ACHN (cell line): ENCODE measurements at places on chromosomes 3 and 15.
A peak's percentile ranks its signal among the peaks of the same experiment; 100 is the strongest.

- no peak for DNase-seq
Measured at GRCh38 chr3:126964950-126965349, 18.0 kb upstream of the PLXNA1 start.

GRCh38 chr3:151145713-151146070 lies 57.3 kb downstream of the GPR171 start:
- DNase-seq: no peak

- DNase-seq: no peak
Measured at GRCh38 chr3:38560284-38560683, 64.1 kb downstream of the EXOG start.

- no peak for DNase-seq
Measured at GRCh38 chr3:171699601-171700000, 110.7 kb downstream of the PLD1 start.

DNA sequence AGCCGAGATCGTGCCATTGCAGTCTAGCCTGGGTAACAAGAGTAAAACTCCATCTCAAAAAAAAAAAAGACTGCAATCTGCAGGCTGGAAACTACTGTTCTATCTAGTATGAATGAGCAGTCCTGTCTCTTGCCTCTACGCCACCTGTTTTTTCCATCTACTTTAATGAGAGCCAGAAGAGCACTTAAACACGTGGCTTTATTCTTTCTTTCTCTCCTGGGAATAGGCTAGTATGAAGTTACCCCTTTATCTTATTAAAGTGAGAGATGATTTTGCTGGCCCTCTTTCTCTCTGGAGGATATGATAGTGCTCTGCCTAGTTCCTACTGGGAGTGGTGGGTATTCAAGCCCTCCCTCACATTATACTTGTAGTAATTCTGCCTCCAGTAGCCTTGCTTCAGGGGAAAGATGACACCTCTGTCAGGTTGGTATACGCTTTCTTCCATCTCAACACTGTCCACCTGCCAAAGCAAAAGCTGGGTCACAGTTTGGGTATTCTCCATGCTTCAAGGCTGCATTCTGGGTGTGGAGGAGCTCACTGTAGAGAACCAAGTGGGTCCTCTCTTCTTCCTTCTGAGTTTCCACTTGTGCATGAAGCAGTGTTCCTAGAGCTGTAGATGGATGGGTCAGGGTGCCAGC lies 17.8 kb downstream of the MAPKBP1 start:
- DNase-seq: no peak

- peak; percentile 27 for DNase-seq
Measured at GRCh38 chr3:187758318-187758955, 13.2 kb upstream of the BCL6 start.

DNA sequence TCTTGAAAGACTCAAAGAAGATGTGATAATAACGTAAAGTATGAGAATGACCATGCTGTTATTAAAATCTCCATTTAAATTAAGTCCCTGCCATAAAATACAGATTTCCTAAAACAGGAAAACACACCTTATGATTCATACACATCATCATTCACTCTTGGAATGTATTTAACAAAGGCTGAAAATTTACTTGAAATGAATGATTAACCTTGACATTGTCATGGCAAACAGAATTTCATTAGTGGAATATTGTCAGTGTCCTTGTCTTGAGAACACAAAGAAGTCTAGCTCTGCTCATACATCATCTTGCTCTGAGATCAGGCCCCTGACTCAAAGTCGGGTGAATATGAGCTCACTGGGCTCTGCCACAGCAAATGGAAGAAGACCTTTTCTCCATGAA lies 313.9 kb downstream of the FGF12 start:
- DNase-seq: no peak

GRCh38 chr3:127425505-127426443 lies 137.9 kb upstream of the PRR20G start:
- no peak for DNase-seq

DNA sequence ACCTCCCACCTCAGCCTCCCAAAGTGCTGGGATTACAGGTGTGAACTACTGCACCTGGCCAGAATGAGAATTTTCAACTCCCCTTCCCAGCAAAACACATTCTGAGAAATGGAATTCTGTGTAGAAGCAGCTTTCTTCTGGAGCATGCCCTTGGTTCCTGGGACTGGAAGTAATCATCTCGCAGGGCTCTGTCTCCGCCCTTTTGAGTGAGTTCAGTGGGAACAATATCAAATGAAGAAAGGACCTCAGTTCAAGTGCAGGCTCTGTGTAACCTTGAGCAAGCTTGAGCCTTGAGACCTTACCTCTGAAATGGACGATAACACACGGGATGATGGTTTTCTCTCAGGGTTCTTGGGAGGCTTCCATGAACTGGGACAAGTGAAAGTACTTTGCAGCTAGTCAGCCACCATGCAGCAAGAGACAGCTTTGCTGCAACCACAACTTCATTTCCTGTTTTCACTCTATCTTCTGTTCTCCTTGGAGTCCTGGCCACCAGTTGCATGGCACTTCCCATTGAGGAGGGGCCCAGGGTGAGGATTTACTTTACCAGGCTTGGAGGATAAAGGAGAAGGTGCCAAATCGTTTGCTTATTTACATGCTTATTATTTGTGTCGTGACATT lies 35.7 kb upstream of the IGF1R start:
- no peak for DNase-seq
